ENCODE measurements at places on chromosomes 12 and 14.
A peak's percentile ranks its signal among the peaks of the same experiment; 100 is the strongest.

GRCh38 chr14:30748343-30748742 lies 126.0 kb upstream of the COCH start:
- no peak for DNase-seq

DNA sequence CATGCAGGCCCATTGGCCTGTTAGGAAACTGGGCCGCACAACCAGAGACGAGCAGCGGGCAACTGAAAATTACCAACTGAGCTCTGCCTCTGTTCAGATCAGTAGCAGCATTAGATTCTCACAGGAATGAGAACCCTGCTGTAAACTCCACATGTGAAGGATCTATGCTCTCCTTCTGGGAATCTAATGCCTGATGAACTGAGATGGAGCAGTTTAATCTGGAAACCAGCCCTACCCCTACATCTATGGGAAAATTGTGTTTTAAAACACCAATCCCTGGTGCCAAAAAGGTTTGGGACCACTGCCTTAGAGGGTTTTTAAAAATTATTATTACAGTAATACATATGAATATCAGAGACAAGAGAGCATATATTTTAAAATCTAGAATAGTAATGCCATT lies 1144.5 kb downstream of the FSCB start:
- no peak for DNase-seq

GRCh38 chr14:24131549-24131966 lies 1.1 kb downstream of the FITM1 start:
- DNase-seq = no peak

DNA sequence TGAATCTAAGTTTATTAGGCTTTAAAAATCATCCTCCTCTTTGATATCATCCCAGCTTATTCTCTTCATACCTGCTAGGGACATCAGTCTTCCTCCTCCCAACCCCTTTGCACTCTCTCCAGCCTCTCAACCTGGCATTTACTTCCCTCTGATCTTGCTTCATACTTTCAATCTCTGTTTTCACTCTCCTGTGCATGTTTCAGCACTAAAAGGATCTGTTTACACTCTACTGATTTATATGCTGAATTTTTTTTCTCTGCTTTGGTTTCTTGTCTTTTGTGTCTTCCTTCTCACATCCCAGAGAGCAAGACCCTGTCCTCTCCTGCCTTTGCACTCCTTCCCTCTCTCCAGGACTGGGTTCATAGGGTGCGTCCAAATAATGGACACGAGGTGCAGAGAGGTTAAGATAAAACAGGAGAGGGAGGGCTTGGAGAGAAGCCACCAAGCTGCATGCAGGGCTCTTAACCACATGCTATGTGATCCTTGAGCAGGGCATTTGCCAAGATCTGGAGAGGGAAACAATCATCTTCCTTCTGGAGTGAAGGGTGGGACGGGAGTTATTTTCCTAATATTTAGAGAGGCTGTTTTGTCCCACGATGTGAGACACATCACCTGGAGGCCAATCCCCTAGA lies 3.0 kb upstream of the CISTR start:
- no peak for DNase-seq

DNA sequence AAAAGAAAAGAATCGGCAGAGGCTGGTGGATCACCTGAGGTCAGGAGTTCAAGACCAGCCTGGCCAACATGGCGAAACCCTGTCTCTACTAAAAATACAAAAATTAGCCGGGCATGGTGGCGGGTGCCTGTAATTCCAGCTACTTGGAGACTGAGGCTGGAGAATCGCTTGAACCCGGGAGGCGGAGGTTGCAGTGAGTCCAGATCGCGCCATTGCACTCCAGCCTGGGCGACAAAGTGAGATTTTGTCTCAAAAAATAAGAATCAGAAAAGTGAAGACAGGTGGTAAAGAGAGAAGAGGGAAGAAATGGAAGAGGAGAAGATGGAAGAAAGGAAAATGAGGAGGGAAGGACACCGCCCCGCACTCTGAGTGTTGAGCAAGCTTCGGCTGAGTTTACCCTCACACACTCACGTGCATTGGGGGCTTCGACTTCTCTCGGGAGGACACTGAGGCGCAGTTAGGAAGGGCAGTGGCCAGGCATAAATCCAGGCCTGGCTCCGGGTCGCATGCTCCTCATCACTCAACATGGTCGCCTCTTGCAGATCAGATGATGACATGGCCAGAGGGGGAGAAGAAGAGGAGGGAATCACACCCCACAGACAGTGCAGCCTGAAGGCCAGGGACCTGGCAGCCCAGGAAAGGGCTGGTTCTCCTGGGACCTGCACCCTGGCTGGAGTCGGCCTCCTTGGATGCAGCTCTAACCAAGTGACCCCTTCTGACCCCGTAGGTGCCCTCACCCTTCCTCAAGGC lies 61.1 kb downstream of the PRMT8 start:
- DNase-seq = no peak

GRCh38 chr12:64256166-64256800 lies 34.2 kb upstream of the KICS2 start:
- no peak for DNase-seq

- DNase-seq = no peak
These were observed 32.8 kb upstream of the LUM start for GRCh38 chr12:91144053-91144452.

GRCh38 chr14:56199095-56199981 lies 81.1 kb downstream of the PELI2 start:
- DNase-seq = peak; percentile 82

- no peak for DNase-seq
These were observed 26.1 kb upstream of the RTRAF start for GRCh38 chr14:51963286-51963685.

- DNase-seq = no peak
These were observed 297.8 kb downstream of the PRKD1 start for GRCh38 chr14:29629839-29630238.

- no peak for DNase-seq
These were observed 63.4 kb downstream of the ITPR2 start for GRCh38 chr12:26769611-26770010.

DNA sequence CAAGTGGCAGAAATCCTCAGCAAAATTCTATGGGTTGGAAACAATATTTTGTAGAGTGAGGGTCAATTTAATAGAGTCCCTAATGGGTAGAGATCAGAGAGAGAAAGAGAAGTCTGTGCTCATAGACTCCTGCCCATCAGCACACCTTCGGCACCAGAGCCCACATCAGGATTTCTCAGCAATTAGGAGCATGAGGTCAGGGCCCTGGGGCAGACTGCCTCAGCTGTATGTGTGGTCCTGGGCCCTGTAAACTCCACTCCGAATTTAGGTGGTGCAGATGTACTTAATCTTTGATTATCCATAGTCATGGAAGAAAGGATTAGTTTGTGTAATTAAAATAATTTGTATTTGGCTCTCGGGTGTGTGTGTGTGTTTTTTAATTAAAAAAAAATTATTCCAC lies 372.6 kb downstream of the AEBP2 start:
- DNase-seq = no peak

GRCh38 chr14:99774556-99775307 lies 18.5 kb upstream of the EML1 start:
- DNase-seq = peak; percentile 86

DNA sequence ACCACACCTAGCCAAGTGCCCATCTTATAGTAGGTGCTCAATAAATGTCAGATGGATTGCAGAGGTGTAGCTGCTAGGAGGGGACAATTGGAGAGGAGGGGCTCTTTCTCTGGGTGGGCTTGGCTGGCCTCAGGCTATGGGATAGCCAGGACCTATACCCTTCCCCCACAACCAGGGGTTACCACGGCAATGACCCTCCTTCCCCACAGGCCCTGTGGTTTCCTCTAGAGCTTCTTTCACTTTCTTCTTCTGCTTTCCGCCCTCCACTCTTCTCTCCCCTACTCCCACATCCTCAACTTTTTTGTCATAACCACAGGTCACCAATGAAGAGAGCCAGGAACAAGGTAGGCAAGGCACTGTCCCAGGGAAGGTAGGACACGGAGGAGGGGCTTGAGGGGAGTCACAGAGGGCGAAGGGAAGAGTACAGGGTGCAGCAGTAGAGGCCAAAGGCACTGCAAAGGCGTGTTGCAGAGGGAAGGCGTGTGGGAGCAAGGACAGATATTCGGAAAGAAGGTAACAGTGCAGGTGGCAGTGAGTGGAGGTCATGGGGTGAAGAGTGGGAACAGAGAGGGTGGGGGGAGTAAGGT lies 1.9 kb upstream of the ITGB7 start:
- no peak for DNase-seq

DNA sequence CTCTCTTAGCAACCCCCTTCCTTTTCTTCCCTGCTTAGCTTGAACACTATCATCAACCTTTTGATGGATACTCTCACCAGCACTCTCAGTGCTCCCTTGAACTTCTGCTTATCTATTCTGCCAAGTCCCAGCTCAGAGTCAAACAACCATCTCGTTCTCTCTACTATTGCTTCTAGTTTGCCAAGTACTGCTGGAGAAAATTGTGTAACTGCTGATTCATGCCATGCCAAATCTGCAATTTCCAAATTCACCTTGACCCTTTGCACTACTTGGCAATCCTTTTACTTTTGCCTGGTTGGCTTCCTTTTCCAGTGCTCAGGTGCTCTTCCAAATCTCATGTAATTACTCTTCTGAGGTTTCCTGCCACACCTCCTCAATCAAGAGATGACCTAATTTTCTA lies 2.8 kb upstream of the CCDC196 start:
- no peak for DNase-seq

GRCh38 chr12:337039-337438 lies 52.1 kb downstream of the KDM5A start:
- no peak for DNase-seq

GRCh38 chr12:92124689-92125029 lies 21.0 kb downstream of the BTG1 start:
- DNase-seq = no peak

- no peak for DNase-seq
These were observed 21.2 kb upstream of the MEG3 start for GRCh38 chr14:100804558-100805309.

GRCh38 chr14:95088665-95089064 lies 68.7 kb downstream of the DICER1 start:
- no peak for DNase-seq

GRCh38 chr12:40614923-40615322 lies 77.3 kb upstream of the CNTN1 start:
- no peak for DNase-seq

DNA sequence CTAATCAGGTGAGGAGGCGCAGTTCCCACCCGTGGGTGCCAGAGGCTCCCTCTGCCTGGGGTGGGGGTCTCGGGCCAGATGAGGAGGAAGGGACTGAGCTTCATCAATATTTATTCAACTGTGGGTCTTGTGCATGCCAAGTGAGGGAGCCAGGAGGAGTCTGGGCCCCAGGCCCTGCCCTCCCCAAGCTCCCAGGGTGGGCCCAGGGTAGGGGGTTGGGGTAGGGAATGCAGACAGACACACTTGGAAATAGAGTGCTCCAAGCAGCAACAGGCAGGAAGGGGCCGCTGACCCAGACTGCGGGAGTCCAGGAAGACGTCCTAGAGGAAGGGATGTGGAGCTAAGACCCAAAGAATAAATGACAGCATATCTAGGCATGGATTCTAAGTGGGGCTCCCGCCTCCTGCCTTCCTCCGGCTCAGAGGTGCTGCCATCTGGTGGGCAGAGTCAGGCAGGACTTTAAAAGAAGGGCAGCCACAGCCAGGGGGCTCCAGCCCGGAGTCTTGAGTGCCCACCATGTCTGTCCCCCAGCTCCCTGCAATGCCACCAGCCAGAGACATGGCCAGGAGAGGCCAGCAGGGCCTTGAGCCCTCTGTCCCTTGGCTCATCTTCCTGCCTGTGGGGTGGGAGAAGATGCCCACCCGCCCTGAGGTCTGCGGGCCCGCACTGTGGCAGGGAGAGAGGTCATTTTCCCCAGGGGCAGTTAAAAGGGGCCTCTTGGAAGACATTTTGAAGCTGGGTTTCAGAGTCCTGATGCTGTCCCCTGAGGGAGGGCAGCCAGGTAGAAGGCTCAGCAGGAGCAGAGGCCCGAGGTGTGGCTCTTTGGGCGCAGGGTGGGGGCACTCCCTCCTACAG lies 70.1 kb downstream of the PHETA1 start:
- no peak for DNase-seq

DNA sequence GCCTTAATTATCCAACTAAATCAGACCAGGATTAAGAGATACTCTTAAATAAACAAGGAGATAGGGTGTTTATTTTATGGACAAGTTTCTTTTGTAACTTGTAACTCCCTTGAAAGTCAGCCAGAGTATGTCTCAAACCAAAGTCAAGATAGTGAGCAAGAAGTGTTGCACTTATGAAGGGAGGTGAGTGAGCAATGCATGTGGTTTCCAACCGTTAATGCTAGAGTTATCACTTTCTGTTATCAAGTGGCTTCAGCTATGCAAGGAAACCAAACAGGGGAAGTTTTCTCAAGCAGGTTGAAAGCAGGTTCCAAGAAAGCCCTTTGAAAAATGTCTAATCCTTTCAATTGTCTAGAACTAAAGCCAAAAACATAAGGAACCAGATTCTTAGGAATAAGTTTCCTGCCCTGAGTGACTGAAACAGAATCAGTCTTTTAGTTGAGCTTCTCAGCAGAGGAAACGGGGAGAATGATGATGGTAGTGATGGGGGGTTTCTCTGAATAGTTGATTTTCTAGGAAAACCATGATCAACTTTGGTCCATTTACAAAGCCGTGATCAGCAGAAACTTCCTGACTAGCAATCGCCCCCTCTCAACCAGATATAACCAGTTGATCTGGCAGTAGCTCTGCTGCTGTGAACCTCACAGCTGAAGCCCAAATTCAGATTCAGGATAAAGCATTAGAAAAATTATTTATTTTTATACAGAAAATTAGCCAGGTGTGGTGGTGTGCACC lies 128.4 kb downstream of the DAD1 start:
- no peak for DNase-seq

GRCh38 chr12:77591959-77592743 lies 238.5 kb upstream of the NAV3 start:
- no peak for DNase-seq

DNA sequence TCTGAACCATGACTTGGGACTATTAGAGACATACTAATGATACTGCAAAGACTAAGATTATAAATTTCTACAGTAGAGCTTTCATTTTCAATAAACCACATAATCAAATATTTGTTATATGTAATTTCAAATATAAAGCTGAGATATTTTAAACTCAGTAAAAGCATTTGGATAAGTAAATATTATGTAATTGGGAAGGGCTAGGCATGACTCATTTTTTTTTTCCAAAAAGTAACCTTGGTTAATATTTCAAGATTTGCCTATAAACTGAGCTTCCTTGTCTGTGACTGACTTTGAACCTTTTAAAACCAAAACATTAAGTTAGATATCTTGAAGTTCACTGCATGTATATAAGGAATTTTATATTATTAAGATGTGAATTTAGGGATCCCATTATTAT lies 332.5 kb downstream of the CEP128 start:
- DNase-seq = no peak

DNA sequence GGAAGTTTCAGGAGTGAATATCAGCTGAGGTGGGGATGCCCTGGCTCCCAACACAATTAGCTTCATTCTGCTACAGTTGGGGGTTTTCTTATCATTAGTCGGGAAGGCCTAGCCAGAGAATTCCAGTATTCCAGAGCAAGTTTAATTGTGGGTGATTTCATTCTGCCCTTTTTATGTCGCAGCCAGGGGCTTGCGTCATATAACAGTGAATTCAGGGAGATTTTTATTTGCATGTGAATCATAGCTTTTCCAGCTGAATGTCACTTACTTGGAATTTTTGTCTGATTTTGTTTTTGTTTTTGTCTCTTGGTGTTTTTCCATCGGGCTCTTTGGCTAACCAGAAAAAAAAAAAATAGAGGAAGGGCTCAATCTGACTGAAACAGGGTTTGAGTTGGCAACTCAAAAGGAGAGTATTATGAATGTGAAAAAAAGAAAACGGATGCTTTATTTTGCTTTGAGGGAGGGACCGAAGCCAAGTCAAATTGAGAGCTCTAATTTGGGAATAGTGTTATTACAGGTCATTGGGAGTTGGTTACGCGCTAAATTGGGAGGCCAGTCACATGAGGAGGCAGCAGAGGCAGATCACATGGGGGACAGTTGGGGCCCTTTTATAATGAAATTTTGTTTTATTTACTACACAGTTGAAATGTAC lies 119.4 kb downstream of the SAMD4A start:
- no peak for DNase-seq

All from lower leg skin (tissue), 4 donors.